Effector memory CD8-positive, alpha-beta T cell (primary cell): ENCODE measurements at places on chromosomes 11 and 22.
A peak's percentile ranks its signal among the peaks of the same experiment; 100 is the strongest.

DNA sequence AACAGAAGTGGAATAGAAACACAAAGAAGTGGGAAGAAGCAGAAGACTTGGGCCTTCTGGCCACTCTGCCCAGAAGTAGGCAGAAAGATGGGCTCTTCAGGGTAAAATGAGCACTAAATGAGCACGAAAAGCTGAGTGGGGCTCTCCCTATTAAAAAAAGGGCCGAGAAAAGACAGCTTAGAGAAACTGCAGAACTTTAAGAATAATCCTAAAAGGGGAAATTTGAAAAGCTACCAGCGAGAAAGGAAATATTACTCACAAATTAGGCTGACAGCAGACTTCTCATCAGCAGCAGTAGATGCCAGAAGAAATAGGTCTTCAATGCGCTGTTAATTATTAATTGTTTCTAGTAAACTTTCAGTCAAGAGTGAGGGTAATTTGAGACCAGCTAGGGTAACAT, 78.2 kb downstream of the UVRAG start:
- no peak for DNase-seq
- H3K27ac ChIP-seq, result no peak overlapping the region
- H3K27me3 ChIP-seq, result no peaks in the 10 kb centered on the region

DNA sequence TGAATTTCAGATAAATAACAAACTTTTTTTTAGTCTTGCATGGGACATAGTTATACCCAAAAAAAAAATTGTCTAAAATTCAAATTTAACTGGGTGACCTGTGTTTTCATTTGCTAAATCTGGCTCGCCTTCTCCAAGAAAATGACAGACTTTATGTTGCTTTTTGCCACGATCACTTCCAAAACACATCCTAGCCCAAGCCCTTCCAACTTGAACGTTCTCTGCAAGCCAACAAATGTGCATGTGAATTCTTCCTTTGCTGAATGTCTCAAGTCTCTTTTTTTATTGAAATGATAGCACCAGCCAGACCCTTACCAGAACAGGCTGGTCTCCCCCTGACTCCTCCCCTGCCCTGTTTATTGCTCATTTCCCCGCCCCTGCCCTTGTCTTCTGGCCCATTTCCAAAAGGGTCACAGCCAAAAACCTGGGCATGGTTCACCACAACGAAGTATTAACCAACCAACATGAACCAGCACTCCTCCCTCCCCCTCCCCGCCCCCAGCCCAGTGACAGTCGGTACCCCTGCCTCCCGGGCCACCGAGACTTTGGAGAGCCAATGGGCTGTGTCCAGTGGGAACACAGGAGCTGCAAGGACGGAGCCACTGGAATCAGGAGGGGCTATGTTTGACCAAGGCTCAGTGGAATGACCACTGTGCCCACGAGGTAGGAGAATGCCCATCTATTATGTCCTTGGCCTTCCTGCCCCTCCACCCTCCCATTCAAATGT, 63.2 kb downstream of the BTG4 start:
- peaks cover 7% of the 10 kb centered on the region for H3K27me3 ChIP-seq
- H3K4me3 ChIP-seq, result no peak overlapping the region
- no peak overlapping the region for H3K27ac ChIP-seq
- H3K36me3 ChIP-seq, result peaks cover 4% of the 10 kb centered on the region

GRCh38 chr22:48682504-48682903, 1145.2 kb downstream of the BRD1 start:
- no peaks in the 10 kb centered on the region for H3K4me1 ChIP-seq
- no peak for DNase-seq
- H3K27ac ChIP-seq, result no peak overlapping the region
- H3K36me3 ChIP-seq, result no peaks in the 10 kb centered on the region
- peaks cover 17% of the 10 kb centered on the region for H3K27me3 ChIP-seq
- H3K4me3 ChIP-seq, result no peak overlapping the region

- no peak overlapping the region for H3K4me3 ChIP-seq
- peaks cover 9% of the 10 kb centered on the region for H3K4me1 ChIP-seq
- H3K27ac ChIP-seq, result no peak overlapping the region
- DNase-seq, result no peak
Observed at GRCh38 chr22:19886605-19887255, 32.1 kb upstream of the GNB1L start.

DNA sequence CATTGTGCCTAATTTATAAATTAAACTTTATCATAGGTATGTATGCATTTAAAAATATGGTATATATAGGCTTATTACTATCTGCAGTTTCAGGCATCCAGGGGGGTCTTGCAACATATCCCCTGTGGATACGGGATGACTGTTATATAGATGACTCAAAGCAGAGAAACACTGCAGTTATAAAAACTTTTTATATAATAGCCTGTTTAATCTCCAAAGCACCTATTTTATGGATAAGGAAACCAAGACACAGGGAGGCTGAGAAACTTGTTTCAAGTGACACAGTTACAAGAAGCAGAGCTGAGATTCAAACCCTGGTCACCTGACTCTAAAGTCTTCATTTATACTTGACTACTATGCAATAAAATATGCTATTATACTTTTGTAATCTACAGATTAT, 897.7 kb downstream of the KCNA4 start:
- no peaks in the 10 kb centered on the region for H3K4me1 ChIP-seq
- no peak for DNase-seq
- no peaks in the 10 kb centered on the region for H3K36me3 ChIP-seq
- H3K27ac ChIP-seq, result no peak overlapping the region
- H3K27me3 ChIP-seq, result no peaks in the 10 kb centered on the region

- peaks cover 54% of the 10 kb centered on the region for H3K27me3 ChIP-seq
- peaks cover 13% of the 10 kb centered on the region for H3K4me1 ChIP-seq
- no peak for DNase-seq
- peaks cover 5% of the 10 kb centered on the region for H3K36me3 ChIP-seq
- peak overlapping the region; percentile 72 for H3K4me3 ChIP-seq
Observed at GRCh38 chr22:46070803-46071450, 79.4 kb upstream of the PPARA start.

DNA sequence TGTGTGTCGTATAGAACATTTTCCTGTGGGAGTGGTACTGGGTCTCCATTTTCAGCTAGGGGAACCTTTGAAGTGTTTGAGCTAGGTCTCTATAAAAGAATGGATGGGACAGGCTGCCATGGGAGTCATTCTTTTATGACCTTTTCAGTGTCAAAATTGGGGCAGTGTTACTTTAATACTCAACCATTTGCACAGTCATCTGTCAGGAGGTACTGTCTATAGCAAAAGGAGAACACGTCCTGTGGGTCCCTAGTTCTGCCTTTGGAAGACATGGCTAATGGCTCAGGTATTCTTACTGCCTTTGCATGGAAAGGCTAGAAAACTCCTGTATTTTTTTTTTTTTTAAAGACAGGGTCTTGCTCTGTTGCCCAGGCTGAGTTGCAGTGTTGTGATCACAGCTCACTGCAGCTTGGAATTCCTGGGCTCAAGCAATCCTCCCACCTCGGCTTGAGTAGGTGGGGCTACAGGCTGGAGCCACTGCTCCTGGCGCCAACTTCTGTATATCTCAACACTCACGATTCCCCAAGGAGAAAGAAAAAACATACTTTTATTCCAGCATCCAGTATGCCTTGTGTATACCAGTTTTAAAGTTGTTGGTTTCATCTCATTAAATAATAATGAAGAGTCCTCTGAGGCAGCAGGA, 2.1 kb upstream of the ATF4 start:
- peaks cover 30% of the 10 kb centered on the region for H3K4me1 ChIP-seq
- no peaks in the 10 kb centered on the region for H3K27me3 ChIP-seq
- peak overlapping the region; percentile 20 for H3K4me3 ChIP-seq
- no peak for DNase-seq
- peaks cover 68% of the 10 kb centered on the region for H3K36me3 ChIP-seq

DNA sequence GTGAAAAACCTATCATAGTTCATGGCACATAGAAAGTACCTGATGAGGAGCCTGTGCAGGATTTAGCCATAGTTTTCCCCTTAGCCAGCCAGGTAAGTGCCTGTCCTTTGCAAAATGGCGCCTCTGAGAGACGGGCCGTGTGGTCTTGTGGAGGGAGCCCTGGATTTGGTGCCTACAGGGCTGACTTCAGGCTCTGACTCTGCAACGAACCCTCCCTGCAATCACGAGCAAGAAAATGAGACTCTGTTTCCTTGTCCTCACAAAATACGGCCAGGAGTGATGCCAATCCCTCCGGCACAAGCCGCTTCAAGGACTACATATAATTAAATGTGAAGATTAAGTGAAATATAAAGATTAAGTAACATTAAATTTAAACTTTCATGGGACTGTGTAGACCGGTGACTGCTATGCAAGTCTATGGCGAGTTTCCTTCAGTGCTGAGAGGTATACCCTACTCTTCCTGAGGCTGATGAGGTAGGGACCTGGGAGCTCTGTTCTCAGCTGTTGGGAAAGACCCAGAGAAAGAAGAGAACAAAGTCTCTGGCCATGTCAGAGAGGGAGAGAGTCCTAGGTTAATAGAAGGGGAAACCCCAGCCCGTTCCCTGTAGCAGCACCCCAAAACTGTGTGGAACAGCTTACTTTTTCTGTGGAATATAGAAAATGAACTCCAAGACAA, 6.1 kb upstream of the CXCR5 start:
- no peaks in the 10 kb centered on the region for H3K27me3 ChIP-seq
- H3K36me3 ChIP-seq, result peaks cover 21% of the 10 kb centered on the region
- H3K27ac ChIP-seq, result peak overlapping the region; percentile 95
- peak overlapping the region; percentile 90 for H3K4me3 ChIP-seq
- no peak for DNase-seq
- peaks cover 62% of the 10 kb centered on the region for H3K4me1 ChIP-seq

DNA sequence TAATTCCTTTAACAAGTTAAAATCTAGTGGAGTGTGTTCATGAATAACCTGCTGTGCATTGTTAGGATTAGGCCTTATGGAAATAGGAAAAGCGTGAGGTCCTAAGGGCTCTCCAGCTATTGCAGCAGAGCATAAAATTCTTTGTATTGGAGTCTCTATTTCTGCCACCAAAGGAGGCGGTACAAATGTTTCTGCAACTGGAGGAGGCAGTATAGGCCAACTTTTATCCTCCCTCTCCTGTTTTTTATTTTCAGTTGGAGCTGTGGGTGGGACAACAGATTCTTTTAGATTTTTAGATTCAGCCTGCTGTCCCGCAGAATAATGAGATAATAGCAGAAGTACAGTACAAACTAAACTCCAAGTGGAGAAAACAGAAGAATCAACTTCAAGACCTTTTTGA, 26.2 kb downstream of the OR10A6 start:
- no peak overlapping the region for H3K4me3 ChIP-seq
- H3K4me1 ChIP-seq, result no peaks in the 10 kb centered on the region
- H3K36me3 ChIP-seq, result no peaks in the 10 kb centered on the region

GRCh38 chr22:28937206-28938025, 54.0 kb downstream of the ZNRF3 start:
- no peaks in the 10 kb centered on the region for H3K4me1 ChIP-seq
- H3K4me3 ChIP-seq, result no peak overlapping the region
- H3K27ac ChIP-seq, result no peak overlapping the region
- peaks cover 55% of the 10 kb centered on the region for H3K27me3 ChIP-seq

GRCh38 chr11:88464528-88464927, 127.0 kb upstream of the CTSC start:
- H3K4me3 ChIP-seq, result no peak overlapping the region
- no peak overlapping the region for H3K27ac ChIP-seq
- H3K4me1 ChIP-seq, result no peaks in the 10 kb centered on the region
- H3K27me3 ChIP-seq, result no peaks in the 10 kb centered on the region

DNA sequence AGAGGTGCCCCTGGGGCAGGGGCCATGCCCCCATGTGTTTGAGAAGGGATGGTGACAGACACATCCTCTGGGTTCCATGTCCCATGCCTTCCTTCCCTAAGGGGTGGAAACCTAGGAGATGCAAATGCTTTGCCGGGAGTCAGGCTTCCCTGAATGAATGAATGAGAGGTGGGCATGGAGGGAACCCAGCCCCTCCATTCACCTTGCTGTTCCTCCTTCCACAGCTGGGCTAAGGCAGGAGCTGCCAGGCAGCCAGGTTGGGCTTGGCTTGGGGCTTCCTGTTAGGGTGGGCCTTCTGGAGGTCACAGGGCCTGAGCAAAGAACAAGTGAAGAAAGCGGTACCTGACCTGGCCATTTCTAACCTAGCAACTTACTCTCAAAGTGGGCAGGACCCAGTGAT, 926 bp downstream of the POU2F3 start:
- no peak overlapping the region for H3K27ac ChIP-seq
- DNase-seq, result no peak
- H3K4me1 ChIP-seq, result no peaks in the 10 kb centered on the region
- H3K4me3 ChIP-seq, result no peak overlapping the region

- peaks cover 20% of the 10 kb centered on the region for H3K27me3 ChIP-seq
- no peaks in the 10 kb centered on the region for H3K4me1 ChIP-seq
- no peak for DNase-seq
Observed at GRCh38 chr11:79017811-79018210, 423.0 kb downstream of the TENM4 start.

- peaks cover 15% of the 10 kb centered on the region for H3K36me3 ChIP-seq
- H3K4me3 ChIP-seq, result no peak overlapping the region
- no peak for DNase-seq
- H3K27me3 ChIP-seq, result no peaks in the 10 kb centered on the region
- H3K27ac ChIP-seq, result peak overlapping the region; percentile 67
Observed at GRCh38 chr22:46957521-46957920, 195.1 kb downstream of the TBC1D22A start.

GRCh38 chr11:39442177-39442576, 2017.3 kb downstream of the LRRC4C start:
- H3K27me3 ChIP-seq, result no peaks in the 10 kb centered on the region
- no peak overlapping the region for H3K4me3 ChIP-seq
- DNase-seq, result no peak
- no peak overlapping the region for H3K27ac ChIP-seq

DNA sequence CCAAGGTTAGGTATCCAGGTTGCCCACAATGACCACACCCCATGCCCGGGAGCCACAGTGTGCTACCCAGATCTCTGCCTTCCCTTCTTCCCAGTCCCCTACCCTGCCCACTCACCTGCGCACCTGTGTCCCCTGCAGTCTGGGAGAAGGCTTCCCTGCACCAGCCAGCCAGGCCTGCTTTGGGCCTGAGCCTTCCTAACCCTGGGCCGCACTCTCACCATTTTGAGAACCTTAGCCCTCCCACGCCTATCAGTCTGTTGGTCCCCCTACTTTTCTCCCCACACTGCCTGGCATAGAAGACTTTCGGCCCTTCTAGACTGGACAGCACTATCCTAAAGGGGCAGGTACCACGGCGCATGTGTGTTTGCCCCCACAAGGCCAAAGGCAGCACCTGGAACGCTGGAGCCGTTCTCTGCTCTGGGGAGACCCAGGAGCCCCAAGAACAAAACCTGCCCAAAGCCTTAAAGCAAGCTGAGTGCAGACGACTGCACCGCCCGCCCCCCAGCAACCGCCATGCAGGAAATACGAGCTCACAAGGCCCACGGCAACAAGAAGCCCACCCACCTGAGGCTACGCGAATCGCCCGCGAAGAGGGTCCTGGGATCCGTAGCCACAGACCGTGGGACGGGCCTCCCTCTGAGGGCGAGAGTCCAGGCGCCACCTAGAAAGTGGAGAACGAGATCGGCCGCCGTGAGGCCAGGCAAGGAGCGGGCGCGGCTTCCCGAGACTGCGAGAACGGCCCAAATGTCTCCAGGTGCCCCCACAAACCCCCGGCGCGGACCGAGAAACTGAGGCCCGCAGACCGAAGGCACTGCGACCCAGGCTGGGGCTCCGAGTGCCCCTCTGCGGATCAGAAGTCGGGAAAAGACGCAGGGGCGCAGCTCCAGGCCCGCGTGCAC, 546 bp downstream of the GNB1L start:
- peak overlapping the region; percentile 92 for H3K27ac ChIP-seq
- no peaks in the 10 kb centered on the region for H3K27me3 ChIP-seq
- peaks cover 35% of the 10 kb centered on the region for H3K4me1 ChIP-seq
- DNase-seq, result peak; percentile 10
